ENCODE measurements at places on chromosomes 12 and 14.

GRCh38 chr14:105439710-105440553 lies 20.3 kb downstream of the MTA1 start:
- no peak for DNase-seq

- no peak for DNase-seq
Observed at GRCh38 chr12:65195387-65196055, 26.1 kb downstream of the LEMD3 start.

DNA sequence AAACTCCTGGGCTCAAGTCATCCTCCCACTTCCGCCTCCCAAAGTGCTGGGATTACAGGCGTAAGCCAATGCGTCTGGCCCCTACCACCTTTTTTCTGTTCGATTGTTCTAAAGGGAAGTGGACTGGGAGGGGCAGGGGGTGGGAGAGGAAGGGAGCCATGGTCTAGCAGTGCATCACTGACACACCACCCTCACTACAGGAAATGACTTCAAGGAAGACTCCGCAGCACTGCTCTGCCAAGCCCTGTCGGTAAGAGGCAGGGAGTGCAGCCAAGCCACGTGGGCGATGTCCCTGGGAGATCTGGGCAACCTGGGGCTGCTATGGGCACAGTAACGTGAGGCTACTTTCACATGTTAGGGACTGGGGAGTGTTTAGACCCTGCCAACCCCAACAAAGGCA lies 18.0 kb downstream of the LRRC74A start:
- no peak for DNase-seq

DNA sequence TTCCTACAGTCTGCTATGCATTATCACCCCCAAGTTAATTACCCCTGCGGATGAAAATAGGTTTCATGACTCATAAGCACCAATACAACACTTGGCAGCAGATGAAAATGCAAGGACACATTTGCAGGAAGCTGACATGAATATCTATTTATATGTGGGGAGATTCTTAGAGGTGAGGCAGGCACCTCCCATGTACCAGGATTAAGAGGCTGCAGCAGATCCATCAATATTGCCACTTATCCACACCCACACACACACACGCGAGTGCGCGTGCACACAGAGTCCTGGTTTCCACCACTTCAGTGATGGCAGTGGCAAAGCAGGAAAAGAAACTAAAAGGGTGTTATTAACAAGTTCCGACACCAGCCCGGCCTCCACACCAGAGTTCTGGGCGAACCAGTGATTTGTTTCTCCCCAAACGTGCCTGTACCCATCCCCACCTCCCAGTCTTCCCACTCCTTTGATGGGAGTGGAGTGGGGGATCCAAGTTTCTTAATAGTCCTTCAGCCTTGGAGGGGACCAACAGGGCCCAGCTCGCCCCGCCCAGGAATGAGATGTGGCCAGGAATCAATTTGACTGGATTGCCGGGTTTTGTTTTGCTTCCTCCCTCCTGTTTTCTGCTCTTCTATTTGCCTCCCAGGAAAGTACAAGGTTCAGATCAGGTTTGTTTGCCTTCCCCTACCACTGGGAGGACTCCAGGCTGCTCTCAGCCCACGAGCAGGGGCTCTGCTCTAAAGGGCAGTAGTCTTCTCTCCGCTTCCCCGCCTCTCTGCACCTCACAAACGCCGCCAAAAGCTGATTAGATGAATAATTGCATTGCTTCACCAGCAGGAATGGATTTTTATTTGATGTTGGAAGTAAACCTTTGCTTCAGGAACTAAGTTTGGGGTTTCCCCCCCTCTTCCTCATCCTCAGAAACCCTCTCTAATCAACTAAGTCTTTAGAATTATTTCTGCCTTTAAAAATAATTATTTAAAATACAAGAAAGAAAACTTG lies 5.2 kb downstream of the IRF2BPL start:
- no peak for DNase-seq

DNA sequence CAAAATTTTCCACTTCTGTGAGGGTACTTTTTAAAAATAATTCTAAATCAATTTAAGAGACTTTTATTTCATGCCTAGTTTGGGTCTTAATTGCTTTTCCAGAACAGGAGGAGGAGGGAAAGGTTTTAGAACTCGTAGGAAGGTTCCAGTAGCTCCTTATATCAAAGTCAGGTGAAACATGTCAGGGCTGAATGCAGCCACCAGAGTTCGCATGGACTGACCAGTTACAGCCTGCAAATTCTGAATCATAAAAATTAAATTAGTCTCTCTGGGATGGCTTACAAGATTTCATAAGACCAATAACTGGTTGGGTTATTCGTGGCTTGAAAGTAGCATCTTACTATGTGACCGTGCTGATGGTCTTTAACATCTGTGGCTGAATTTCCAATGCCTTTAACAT lies 397 bp downstream of the BDKRB1 start:
- DNase-seq: no peak

DNA sequence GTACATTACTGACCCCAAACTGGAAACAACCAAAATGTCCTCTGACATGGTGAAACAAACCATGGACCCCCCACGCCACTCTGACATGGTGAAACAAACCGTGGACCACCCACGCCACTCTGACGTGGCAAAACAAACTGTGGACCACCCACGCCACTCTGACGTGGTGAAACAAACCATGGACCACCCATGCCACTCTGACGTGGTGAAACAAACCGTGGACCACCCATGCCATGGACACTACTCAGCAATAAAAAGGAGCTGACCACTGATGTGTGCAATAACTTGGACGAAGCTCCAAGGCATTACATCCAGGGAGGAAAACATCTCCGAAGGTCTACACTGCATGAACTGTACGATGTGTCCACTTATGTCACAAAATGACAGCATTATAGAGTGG lies 3.1 kb upstream of the GOLGA3 start:
- DNase-seq: no peak

- DNase-seq: no peak
Observed at GRCh38 chr12:121278169-121279070, 18.1 kb downstream of the CAMKK2 start.

GRCh38 chr14:32224737-32225377 lies 21.8 kb upstream of the RNU6-8 start:
- DNase-seq: no peak

DNA sequence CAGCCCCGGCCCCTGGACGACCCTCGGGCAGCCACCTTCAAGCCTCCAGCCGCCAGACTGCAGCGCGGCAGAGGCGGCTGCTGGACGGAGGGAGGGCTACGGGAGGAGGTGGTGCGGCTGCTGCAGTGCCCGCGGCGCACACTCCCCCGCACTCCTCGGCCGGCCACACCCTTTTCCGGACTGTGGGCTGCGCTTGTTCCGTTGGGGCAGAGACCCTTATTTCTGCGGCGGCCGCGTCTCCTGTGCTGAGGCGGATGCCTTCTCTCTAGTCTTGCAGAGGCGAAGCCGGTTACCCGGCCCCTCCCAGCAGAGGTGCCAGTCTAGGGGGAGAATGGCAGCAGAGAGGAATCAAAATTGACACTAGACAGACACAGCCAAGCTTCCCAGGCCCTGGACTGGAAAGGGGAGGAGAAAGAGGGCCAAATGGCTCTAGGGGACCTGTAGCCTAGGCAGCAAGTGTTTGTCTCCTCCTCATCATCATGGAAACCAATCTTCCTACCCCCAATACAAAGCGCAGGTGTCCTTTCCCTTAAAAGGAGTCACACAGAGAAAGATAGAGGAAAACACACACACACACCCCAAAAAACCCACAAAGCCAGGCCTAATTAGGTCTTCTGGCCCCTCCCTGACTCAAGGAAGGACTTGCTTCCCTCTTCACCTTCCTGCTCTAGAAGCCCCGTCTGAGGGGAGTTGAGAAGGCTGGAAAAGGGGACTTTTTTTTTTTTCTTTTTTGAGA lies 1.3 kb downstream of the ESYT1 start:
- DNase-seq: no peak

DNA sequence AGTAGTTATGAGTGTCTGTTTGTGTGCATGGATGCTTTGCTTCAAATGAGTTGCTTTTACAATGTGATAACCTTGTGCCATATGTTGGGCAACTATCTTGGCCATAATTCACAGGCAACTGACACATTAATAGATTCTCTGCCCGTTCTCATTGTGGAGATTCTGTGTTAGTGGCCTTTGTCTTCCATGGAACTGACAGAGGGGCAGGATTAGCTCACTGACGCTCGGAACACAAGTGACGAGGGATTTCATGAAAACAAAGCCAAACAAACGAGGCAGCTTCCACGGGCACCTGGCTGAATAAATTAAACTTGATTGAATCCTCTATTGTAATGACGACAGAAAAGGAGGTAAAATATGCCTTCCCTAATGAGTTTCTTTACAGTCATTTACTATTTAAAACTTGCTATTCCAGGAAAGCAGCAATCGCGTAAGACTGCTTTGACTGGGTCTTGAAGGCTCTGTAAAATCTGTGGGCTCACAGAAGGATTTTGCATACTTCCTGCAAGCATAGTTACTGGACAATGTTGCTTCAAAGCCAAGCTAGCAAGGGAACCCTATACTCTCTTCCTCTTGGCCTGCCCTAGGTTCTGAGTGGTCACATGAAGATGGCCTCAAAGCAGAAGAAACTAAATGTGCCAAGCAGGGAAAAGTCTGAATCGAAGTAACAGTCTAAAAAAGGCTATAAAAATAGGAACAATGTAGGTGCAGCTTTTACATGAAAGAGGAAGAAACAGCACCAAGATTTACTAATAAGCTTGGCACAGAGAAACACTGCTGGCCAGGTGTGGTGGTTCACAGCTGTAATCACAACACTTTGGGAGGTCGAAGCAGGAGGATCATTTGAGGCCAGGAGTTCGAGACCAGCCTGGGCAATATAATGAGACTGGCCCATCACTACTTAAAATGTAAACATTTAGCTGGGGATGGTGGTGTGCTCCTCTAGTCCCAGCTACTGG lies 28.1 kb upstream of the SINHCAF start:
- DNase-seq: no peak

DNA sequence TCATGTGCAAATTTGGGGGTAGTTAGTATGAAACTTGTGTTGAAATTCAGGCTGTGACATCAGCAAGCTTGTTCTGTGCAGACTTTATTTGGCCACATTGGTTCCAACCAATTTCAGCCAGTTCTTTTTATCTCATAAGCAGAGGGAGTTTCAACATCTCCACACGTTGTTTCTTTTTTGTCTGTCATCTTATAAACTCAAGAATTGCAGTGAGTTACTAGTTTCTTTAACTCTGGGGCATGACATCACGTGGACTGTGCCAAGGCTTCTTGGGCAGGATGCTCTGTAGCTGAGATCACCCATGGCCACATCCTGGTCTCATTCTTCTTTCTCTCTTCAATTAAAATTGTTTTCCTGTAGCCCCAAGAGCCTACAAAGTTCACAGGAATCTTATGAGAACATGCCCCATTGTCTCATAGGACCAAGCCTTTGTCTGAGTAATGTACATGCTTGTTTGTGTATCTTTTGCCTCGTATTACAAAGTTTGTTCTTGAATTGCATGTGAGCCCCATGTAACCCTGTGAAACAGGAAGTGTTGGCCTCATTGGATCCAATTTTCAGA lies 982.0 kb upstream of the TMEM132C start:
- DNase-seq: no peak

DNA sequence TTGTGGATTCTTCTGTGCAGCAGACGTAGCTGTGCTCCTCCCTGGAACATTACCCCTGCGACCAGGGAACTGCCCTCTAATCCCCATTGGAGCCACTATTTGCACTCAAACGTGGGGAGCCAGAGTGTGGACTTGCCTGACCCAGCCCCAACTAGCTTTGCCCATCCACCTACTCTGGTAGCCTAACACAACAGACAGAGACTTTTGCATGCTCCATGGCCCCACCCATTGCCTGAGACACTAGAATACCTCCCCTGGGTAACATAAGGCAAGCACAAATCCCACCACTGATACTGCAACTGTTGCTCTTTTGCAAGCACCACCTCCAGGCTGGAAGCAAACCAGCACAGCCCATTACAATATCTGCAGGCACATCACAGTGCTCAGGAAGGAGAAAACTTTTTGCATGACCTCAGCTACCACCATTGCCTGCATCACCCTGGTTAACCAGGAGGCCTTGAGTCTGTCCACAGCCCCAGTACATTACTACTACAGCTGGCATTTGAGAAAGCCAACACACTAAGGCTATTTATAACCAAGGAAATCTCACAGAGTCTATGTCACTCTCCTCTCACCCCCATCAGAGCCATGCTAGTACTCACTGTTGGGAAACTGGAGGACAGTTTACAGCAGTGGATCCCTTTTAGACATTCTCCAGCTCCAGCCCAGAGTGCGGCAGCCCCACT lies 15.0 kb downstream of the CEP128 start:
- DNase-seq: no peak

GRCh38 chr14:29264865-29265264 lies 498.3 kb downstream of the FOXG1 start:
- no peak for DNase-seq

GRCh38 chr12:38152816-38153736 lies 163.5 kb upstream of the ALG10B start:
- no peak for DNase-seq

DNA sequence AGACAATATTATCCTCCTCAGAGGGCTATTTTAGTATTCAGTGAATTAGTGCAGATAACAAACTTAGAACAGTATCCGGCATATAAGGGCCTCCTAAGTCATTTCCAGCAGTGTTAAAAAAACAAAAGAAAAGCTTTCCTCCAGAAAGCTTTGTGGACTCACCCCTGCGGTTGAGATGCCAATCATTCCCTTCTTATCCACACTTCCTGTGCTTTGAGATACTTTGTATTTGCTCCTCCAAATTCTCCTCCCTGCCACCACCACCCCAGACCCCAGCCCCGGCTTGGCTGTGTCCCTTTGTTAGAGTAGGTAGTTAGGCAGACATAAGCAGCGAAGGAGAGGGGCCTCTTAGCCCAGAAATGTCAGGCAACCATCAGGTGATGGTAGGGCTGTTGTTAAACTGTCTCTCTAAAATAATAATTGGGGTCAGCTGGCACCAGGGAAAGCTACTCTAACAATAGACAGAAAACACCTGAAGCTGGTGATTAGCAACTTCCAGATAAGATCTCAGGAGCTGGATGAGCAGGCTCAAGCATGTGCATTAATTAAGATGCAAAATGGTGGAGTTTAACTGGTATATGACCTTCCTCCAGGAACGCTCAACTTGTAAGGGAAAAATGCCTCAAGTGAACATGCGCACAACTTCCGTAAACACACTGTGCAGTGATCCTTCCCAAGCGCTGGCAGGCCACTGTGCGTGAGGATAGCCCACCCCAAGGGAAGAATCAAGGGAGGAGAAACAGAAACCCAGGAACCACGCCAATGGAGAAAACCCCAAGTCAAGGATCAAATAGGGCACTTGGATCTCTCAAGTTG lies 152.1 kb upstream of the EEA1 start:
- DNase-seq: no peak

- DNase-seq: no peak
Observed at GRCh38 chr14:92154283-92154942, 32.6 kb downstream of the CPSF2 start.

GRCh38 chr12:99045158-99045557 lies 400.1 kb downstream of the APAF1 start:
- DNase-seq: no peak

DNA sequence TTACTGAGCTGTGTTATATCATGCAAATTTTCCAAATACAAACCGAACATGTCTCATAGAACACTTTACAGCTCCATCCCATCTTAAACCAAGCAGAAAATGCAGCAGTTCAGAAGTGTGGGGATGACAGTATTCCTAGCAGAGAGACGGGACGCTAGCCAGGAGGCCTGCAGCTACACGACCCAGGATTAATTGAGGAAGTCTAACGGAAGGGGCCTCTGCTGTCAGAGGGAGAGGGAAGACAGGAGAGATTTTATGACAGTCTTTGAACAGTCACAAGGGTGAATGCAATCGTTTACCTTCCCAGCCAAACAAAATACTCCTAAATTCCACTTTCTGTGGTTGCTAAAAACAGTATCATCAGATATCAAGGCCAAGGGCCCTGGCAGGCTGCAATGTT lies 261.9 kb downstream of the TMEM132D start:
- DNase-seq: no peak

GRCh38 chr12:54364413-54364812 lies at the start of gene GPR84:
TSS of gene GPR84 (minus strand) at chr12:54364486. CDS start at chr12:54363851, 635 bp downstream.
- no peak for DNase-seq

GRCh38 chr14:104116288-104116755 lies 22.1 kb upstream of the KIF26A start:
- no peak for DNase-seq
